Renal cortex interstitium (tissue), 15 donors: ENCODE measurements at places on chromosomes 5 and 9. TPM values are rescaled to one million over a fixed set of nuclear protein-coding genes. Genes with fewer than 3 reads are reported as not detected.
A peak's percentile ranks its signal among the peaks of the same experiment; 100 is the strongest.

GRCh38 chr5:75042522-75042921 lies 9.8 kb downstream of the GCNT4 start:
- no peak for DNase-seq

- DNase-seq = no peak
Measured at GRCh38 chr5:87313216-87313615, 45.5 kb downstream of the RASA1 start.

GRCh38 chr5:32598260-32598937 lies 13.0 kb downstream of the SUB1 start:
- no peak for DNase-seq

DNA sequence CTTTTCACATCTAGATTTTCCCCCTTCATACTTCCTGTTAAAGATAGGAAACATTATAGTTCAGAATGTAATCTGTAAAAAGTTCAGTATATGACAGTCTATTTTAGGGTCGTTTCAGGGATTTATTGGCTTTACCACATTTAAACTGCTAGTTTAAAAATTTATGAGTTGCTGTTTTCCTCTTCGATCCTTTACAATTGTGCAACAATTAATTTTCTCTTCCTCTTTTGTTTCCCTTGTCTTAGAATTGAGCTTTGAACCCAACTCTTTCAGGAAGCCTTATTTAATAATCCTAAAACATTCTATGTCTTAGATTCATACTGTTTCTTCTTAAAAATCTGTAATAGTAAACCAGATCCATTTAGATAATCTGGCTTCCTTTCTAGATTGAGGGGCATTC lies 16.4 kb downstream of the ZSWIM6 start:
- no peak for DNase-seq

DNA sequence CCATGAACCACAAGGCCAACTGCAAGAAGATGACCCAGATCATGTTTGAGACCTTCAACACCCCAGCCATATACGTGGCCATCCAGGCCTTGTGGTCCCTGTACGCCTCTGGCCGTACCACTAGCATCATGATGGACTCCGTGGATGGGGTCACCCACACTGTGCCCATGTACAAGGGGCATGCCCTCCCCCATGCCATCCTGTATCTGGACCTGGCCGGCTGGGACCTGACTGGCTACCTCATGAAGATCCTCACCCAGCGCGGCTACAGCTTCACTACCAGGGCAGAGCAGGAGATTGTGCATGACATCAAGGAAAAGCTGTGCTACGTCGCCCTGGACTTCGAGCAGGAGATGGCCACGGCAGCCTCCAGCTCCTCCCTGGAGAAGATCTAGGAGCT lies 153.7 kb downstream of the CAVIN4 start:
- DNase-seq = no peak

DNA sequence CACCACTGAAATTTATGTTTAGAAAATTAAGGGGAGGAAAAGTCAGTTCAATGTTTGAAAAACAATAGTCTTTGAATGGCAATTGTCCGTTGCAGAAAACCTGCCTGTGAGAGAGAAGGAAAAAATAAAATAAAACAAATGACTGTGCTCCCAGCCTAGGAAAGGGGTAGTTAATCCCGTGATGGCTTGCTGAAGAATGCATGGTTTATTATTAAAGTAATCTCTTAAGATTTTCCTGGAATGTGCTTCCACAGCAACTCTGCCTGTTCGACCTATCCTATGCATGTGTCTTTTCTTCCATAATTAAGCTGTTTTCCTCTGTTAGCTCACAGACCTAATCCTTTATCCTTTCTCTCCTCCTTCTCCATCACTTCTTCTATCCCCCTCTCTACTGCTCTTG lies 2.4 kb upstream of the DAB2 start:
- no peak for DNase-seq

DNA sequence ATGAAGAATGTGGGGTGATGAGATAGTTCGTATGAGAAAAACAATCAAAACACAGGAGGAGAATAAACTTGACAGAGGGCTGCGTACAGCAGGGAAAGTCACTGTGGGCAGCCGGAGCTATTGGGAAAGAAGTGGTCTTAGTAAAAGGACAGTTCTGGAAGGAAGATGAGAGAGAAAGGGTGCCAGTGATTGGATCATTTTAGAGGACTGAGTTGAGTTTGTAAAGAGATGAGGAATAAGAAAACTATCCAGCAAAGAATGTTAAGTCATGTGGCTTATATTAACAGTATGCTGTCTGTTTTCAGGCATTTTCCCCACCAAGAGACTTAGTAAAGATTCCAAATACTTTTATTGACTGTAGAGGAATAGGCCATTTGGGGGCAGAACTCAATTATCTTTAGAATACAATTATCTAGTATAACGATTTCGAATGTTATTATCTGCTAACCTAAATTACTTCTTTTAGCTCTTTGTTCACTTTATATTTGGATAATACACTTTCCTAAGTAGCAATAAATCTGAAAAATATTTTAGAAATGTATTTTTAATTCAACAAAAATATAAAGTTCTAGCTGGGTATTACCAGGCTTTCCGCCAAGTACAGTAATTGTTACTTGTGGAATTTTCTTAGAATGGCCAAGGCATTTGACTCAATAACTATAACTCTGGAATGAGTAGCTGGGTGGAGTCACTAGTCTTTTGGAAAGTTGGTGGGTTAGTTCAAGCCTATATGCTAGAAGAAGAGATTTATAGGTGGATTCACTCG lies 15.5 kb upstream of the LOX start:
- no peak for DNase-seq

GRCh38 chr9:34575862-34576596 lies 13.5 kb downstream of the CNTFR start:
- no peak for DNase-seq

GRCh38 chr5:82319192-82319591 lies 41.0 kb upstream of the RPS23 start:
- no peak for DNase-seq

DNA sequence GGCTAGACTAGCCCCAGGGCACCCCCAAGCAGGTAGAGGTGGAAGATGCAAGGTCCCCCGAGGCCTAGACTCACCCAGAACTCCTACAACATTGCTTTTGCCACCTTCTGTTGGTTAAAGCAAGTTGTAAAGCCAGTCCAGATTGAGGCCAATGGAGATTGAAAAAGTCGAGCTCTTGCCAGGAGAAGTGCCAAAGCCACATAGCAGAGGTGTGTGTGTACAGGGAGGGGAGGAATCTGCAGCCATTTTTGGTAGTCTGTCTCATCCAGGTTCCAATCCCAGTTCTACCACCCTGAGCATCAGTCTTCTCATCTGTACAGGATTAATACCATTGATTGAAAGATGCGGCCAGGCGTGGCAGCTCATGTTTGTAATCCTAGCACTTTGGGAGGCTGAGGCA lies 12.3 kb upstream of the URM1 start:
- no peak for DNase-seq

DNA sequence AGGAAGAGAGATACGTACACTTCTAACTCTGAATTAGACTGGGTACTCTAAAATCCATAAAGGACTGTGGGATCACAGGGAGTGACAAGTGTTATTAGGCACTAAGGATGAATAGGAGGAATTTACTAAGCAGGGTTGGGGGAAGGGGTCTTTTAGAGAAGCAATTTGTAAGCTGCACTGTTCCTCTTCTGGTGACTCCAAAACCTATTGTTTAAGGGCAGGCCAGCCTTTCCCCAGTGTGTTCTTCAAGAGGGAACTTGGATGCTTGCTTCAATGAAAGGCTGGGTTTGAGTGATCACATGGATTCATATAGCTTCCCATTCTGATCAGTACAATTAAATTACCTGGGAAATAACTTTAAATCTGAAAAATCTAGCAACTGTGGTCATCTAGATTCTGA lies 71.8 kb downstream of the STX17 start:
- DNase-seq = no peak

DNA sequence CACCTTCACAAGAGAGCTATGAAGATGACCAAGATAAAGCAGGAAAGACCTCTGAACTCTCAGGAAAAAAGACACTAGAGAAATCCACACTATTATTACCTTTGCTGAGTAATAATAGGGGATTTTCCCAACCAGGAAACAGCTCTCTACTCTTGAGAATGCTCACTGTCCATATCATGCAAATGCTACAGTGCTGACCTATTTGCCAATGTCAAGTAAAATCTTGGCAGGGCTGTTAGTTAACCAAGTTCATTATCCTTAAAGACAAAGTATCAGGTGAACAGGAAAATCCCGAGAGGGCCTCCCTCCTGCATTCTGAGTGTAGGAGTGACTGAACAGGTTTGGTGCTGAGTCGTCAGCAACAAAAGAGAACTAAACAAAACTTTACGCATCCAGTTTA lies 306.6 kb downstream of the ACTL7B start:
- no peak for DNase-seq

GRCh38 chr5:119417891-119418605 lies 34.2 kb upstream of the HSD17B4 start:
- DNase-seq = no peak

GRCh38 chr5:170319301-170319700 lies 21.7 kb upstream of the LCP2 start:
- no peak for DNase-seq

DNA sequence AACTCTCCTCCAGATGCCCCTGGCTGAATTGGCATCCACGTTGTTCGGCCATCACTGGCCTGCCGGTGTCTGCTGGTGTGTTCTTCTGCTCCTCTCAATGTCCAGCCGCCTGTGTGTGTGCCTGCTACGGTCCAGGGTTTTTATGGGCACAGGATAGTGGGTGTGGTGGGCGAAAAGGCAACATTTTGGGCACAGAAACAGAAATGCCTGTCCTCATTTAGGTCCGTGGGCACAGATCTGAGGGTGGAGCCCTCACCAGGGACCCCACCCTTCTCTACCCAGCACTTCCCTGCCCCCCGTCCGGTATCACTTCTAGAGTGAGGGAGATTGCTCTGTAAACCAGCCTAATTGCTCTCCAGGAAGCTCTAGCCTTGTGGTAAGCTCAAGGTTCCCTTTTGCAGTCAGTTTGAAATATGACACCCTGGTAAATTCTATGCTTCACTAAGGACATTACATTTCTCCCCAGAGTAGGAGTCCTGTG lies 410.1 kb downstream of the MAT2B start:
- peak; percentile 4 for DNase-seq

DNA sequence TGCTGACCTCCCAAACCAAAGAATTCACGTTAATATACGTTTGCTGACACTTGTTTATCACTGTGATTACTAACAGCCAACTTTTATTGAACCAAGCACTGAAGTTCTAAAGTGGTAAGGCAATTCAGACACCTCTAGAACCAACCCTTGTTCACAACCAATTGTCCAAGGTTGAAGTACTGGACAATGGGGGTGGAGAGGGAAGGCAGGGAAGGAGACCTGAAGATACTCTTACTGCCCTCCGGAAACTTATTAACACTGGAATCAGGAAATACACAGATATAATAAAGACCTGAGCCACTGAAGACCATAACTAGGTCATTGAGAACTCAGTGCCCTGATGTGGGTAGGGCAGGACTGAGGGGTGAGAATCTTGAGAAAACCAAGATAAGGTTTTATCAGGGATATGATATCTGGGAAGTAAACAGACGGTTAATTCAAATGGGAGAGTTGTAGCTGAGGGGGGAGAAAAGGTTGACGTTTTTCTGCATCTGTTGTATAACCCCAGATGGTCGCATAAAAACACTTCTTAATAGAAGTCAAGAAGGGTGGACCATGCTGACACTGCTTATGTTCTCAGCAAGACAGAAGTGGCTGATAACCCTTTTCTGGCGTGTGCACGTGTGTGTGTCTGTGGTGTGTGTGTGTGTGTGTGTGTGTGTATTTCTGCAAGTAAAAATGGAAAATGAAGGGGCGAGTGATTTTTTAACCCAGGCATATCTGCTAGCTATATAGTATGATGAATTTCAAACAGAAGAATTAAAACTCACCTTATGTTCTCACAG lies 125.9 kb downstream of the LHFPL2 start:
- no peak for DNase-seq

DNA sequence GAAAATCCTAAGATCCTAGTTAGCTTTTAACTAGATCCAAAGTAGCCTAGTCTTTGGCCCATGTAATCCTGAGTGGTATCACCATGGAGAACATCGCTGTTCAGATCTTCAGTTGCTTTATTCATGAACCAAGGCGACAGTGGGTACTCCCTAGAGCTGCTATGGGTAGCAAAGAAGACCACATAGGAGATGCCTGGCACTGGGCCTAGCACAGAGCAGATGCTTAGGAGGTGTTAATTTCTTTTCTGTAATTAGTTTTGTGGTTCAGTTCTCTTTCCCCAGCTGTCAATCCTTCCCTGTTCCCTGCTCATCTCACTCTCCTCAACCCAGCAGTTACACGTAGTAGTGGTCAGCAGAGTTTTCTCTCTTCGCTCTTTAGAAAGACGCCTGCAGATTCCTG lies 9.3 kb downstream of the CAST start:
- no peak for DNase-seq

GRCh38 chr5:67268231-67269021 lies 71.8 kb upstream of the CD180 start:
- DNase-seq = peak; percentile 81

DNA sequence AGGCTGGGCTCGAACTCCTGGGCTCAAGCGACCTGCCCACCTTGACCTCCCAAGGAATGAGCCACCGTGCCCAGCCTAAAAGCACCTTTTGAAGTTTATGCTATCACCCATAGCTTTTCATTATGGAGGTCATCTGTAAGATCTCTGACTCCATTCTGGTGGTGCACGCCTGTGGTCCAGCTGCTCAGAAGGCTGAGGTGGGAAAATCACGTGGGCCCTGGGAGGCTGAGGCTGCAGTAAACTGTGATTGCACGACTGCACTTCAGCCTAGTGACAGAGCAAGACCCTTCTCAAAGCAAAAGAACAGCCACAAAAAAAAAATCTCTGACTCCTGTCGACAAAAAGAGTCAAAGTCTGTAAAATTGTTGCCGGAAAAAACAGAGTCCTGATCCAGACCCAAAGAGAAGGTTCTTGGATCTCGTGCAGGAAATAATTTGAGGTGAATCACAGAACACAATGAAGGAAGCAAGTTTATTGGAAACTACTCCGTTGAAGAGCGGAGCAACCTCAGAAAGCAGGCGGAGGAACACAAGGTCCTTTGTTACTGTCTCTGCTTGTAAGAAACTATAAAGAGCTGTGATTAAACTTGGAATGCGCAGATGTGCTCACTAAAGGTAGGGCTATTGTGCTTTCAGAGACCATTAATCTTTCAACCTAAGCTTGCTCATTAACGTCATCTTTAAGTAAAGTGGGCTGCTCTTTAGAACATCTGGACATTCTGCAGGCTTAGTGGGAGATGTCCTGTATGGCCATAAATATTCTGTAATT lies 2.0 kb upstream of the HAUS6 start:
- DNase-seq = no peak

DNA sequence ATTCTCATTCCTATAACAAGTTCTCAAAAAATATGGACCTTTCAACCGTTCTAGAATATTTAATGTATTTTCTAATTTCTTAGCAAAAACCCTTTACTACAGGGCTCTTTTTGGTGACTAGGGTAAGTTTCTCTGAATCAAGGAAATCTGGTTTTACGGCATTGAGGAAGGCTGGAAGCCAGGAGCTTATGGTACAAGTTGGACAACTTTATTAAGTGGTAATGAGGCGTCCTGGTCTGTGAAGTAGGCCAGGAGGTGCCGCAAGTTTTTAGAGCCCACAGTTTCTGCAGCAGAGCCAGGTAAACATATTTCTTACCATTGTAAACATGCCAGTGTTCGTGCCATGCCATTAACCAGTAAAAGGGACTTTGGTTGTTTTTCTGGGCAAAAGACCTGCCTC lies 14.6 kb upstream of the C1QTNF3 start:
- DNase-seq = no peak

- no peak for DNase-seq
Measured at GRCh38 chr9:107358986-107359385, 75.9 kb downstream of the RAD23B start.

Gene SIGMAR1
- 43.9 TPM for polyA plus RNA-seq

Gene DBH
- polyA plus RNA-seq = 1.0 TPM

Gene SHC3
- polyA plus RNA-seq = 2.7 TPM

Gene TNFSF15
- 8.1 TPM for polyA plus RNA-seq

Gene HTR1A
- not detected for polyA plus RNA-seq

Gene SEMA6A
- 66.4 TPM for polyA plus RNA-seq
